Right renal cortex interstitium (tissue), 3 donors: ENCODE measurements at places on chromosomes 6 and 20.

DNA sequence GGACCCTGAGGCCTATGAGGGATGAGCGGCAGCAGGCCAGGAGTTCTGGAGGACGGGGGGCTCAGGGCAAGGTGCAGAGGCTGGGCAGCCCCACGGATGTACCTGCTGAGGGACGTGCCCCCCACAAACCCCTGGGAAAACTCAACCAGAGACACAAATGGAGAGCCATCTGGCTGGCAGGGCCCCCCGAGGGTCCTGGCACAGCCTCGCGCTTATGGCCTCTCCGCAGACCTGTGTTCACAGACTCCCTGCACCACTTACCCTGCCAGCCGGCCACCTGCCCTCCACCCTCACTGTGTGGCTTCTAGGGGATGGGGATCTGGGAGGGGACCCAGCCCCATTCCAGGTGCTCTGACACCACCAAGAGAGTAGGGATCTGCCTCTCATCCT is 3.4 kb upstream of the ZBTB46 start:
- no peak for DNase-seq

GRCh38 chr6:37709250-37709931 is 11.7 kb upstream of the MDGA1 start:
- DNase-seq: no peak

DNA sequence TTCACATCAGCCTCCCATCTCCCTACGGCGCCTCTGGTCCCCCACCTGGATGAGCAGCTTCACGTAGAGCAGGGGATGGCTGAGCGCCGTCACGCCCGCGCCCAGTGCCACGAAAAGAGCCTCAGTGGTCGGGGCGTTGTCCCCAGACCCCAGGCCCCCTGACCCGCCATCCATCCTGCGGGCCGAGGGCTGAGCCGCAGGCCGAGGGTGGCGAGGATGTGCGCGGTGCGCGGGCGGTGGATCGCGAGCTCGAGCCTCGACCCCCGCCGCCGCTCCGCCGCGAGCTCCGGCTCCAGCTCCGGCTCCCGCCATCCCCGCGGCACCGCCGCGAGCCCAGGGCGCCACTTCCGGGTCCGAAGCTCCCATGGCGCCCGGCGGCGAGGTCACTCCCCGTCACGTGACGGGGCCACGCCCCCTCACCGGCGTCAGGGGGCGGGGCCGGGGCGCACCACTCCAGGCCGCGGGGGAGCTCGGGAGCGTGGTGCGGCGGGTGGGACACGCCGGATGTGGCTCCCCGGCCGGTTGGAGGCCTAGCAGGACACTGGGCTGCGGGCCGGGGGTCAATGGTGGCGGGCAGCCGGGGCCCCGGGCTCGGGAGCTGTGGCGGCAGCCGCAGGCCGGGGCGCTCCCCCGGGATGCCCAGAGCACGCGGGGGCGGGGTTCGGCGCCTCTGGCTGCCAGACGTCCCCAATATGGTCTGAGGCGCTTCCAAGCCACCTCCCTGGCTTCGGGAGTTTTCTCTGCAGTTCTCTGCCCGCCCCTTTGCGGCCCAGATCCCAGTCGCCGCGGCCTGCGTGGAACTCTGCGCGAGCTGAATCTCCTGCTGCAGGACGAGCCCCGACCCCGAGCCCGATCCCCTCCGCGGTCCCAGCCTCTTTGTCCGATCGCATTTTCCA is at the start of gene MTCH1:
MTCH1 (minus strand) TSS at position 389 of the 896 bp plus-strand sequence; CDS start at position 366, 23 bp downstream.
- no peak for DNase-seq

DNA sequence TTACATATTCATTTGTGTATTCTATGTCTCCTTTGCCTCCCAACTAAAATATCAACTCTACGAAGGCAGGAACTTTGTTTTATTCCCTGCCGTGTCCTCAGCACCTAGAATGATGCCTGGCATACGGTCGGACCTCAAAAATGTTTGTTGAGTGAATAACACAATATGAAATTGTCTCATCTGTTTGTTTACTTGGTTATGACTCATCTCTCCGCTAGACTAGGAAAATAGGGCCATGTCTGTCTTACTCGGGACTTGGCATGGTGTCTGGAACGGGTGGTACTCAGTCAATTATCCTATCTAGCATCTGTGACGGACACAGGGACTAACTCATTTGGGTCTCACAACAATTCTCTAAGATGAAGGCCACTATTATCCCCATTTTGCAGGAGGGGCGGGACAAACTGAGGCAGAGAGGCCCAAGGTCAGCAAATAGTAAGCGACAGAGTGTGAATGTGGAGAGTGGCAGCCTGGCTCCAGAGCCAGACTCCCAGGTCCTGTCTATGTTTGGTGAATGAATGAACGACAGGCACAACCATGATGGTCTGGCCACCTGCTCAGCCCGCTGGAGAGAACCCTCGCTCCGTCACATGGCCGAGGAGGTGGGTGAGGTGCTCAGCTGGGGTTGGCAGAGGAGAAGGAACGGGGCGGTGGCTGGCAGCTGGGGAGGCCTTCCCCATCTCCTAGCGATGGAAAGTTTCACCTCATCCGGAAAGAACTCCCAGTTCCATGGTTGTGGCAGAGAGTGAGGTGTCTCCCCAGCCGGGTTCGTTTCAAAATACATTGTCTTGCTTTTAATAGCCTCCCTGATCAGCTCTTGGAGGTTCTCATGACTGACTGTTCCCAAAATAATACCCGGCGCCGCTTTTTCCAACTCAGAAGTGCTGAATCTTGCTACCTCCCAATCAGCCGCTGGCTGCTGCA is 27.6 kb upstream of the NFATC2 start:
- DNase-seq: no peak

GRCh38 chr6:135887069-135887468 is 35.6 kb downstream of the PDE7B start:
- no peak for DNase-seq

DNA sequence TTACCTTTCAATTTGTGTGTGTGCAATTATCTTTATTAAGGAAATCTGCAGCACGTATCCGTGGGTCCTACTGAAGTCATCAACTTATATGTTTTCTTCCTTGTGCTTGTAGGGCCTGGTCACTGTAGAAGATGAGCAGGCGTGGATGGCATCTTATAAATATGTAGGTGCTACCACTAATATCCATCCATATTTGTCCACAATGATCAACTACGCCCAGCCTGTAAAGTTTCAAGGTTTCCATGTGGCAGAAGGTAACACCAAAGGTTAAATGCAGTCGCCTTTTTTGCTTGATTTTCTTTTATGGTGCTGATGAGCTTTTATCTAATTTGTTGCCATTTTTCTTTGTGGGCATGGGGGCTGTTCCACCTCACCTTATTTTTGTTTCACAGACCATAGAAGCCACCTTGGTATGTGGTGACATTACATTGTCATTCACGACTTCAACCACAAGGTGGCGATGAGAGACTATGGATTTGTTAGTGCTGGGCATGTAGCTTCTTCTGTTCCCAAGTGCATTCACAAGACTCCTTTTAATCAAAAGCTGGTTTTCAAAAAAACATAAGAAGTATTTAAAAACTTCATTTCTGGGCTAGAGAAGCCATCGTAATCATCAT is 106.5 kb upstream of the LAMP5 start:
- peak; percentile 62 for DNase-seq

GRCh38 chr20:1895674-1896483 is 672 bp downstream of the SIRPA start:
- no peak for DNase-seq

GRCh38 chr6:70380252-70380651 is 33.1 kb upstream of the FAM135A start:
- DNase-seq: no peak

GRCh38 chr20:18754030-18754652 is 59.4 kb upstream of the SCP2D1 start:
- no peak for DNase-seq
